ENCODE measurements at places on chromosomes 13 and 19.

GRCh38 chr13:73262862-73263627 lies 204.2 kb downstream of the KLF5 start:
- DNase-seq: no peak

DNA sequence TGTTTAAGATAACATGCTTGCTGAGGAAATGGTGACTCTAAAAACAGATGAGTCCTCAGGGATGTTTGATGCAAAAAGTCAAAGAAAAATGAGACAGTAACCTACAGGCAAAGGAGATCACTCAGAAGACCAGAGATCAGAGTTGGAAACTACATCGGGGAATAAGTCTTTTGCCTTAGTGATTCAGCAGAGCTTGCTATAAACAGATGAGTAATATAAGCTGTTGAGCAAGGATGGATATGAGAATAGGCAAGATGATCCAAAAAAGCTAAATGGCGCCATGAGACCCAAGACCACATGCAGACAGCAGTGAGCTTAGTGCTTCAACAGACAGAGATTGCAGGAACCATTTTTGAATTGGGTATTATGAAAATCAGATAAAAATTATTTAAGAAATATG lies 168.6 kb downstream of the POSTN start:
- no peak for DNase-seq

- DNase-seq: no peak
Measured at GRCh38 chr19:16890461-16891184, 1.8 kb downstream of the F2RL3 start.

GRCh38 chr13:26459276-26460131 lies 98.0 kb upstream of the WASF3 start:
- no peak for DNase-seq

GRCh38 chr19:11541238-11541637 lies 2.6 kb downstream of the CNN1 start:
- DNase-seq: no peak

DNA sequence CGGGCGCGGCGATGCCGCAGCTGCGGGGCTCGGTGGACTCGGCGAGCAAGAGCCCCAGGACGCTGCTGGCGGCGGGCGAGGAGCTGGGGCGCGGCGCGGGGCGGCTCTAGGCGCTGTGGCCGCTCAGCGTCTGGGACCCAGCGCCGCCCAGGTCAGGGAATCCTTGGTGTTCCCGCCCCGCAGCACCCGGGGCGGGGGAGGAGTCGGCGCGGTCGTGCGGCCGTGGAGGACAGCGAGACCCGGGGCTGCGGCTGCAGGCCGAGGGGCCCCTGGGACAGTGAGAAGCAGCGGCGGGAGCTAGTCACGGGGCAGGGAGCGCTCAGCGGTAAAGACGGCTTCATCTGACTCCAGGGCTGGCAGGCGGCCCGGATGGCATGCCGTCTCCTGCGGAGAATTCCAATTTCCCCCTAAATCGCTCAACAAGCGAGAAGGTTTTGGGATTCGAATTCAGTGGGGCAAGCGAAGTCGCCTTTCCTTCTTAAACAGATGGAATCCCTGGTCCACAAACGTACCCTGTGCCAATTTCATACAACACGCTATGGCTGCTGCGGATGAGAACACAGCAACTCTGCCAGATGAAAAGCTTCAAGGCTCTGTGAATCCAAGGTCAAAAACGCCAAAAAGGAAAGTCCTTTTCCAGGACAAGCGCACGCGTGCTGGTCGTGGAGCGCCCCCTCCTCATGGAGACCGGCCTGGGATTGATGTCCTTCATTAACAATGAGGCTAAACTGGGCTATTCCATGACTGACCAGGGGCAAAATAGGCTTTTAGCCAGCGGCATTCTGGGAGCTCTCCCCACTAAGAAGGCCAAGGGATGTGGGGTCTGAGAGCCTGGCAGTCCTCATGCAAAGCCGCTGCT lies 4.2 kb upstream of the ZSCAN4 start:
- peak; percentile 22 for DNase-seq

DNA sequence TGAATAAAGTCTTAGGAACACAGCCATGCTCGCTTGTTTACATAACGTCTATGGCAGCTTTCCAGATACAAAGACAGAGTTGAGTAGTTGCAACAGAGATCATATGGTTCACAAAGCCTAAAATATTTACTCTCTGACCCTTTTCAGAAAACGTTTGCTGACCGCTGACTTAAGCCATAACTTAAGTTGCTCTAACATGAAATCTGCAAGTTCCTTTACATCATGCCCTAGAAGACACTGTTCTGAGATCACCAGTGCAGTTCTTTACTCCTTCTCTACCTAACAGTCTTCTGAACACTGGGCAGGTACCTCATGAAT lies 166.4 kb downstream of the DCLK1 start:
- DNase-seq: no peak

DNA sequence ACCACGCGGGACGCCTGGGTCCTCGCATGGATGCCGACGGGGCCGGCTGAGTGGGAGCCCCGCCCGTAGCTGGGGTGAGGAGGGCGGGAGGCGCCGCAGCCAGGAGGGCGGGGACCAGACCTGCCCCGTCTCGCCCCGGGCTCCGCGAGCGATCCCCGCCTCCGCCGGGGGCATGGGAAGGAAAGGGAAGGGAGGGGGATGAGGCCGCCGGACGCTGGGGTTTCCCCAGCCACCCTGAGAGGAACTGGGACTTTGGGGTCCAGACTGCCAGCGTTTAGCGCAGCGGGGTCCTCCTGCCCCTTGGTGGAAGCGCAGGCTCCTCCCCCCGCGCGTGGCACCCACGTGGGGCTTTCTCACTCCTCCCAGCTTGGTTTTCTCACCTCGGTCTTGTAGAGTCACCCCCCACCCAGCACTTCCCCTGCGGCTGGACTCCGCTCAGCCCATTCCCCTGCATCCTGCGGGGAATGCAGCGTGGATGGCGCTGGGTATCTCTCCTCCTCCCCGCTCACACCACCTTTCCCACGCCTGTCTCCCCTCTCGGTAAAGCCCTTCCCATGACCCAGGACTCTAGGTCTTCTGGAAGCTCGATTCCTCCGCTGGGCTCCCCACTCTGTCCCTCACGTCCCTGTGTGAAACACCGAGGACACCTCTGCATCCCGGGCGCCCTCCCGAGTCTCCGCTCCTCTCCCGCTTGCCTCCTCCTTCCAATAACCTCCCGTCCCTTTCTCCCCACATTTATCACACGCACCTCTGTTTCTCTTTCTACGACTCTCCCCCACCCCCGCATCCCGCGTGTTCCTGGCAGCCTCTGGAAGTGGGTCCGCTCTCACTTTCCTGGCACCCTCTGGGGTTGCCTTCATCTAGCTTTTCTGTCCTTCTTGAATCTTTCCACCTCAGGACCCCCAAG lies 2.1 kb downstream of the TGFB1 start:
- DNase-seq: no peak

- no peak for DNase-seq
Measured at GRCh38 chr13:24050292-24050711, 110.2 kb upstream of the SPATA13 start.

DNA sequence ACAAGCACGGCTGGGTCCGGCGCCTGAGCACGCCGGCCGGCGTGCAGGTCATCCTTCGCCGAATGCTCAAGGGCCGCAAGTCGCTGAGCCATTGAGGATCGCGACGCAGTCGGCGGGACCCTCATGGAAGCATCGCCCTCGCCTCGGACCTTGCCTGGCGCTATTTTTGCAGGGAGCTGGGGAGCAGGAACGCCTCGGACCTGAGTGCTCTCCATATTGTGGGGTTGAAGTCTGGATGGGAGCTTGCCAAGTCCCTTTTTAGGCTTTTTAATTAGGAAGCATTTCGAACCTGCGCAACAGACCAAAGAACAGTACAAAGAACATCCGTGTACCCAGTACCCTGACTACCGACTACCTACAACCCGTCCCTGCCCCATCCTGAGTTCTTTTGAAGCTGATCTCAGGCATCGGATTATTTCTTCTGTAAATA lies 628 bp downstream of the MRPL34 start:
- no peak for DNase-seq

DNA sequence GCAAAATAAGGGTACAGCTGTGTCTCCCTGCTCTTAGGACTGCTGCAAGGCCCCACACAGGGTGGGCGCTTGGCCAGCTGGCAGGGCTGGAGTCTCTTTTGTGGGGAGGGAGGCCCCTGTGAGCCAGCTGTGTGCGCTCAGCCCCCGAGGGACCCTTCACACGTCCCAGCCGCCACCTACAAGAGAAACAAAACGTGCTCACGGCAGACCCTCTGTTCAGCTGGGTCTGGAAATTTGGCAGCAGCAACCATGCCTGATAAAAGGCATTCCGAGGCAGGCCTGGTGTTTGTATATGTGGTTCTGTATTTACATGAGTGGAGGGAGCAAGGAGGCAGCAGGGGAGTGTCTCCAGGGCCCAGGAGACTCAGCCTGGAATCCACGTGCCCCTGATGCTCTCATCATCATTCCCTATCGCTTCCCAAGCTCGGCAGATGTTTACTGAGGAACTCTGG lies 49.7 kb downstream of the CRTC1 start:
- DNase-seq: no peak

DNA sequence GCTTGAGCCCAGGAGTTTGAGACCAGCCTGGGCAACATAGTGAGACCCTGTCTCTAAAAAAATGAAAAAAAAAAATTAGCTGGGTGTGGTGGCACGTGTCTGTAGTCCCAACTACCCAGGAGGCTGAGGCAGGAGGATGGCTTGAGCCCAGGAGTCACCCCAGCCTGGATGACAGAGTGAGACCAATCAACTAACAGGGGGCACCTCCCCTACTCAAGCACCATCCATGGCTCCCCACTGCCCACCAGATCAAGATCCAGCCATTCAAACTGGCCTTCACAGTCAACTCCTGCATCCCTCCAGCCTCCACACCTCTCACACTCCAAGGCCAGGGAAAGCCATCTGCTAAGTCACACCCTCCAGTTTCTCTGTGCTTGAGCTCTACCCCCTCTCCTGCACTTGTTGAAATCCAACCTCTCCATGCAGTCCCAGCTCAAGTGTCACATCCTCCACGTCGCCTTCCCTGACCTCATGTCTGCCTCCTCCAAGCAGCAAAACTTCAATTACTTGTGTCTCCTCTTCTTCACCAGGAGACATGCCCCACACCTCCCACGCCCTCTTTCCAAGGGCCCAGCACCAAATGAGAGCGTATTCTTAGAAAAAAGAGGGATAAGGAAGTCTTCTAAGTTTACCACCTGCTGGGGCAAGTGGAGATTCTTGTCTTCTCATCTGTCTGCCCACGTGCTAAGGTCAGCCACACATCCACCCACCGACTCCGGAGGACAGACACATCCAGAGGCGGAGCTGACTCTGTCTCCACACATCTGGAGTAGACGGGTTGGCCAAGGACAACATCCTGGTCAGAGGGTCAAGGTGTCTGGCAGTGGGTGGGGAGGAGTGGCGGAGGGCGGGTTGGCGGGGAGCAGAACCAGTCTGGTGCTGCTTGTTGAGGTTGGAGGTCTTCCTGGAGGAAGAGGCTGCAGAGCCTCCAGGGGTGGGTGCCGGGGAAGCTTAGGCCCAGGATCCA lies 974 bp upstream of the CYP4F22 start:
- no peak for DNase-seq

DNA sequence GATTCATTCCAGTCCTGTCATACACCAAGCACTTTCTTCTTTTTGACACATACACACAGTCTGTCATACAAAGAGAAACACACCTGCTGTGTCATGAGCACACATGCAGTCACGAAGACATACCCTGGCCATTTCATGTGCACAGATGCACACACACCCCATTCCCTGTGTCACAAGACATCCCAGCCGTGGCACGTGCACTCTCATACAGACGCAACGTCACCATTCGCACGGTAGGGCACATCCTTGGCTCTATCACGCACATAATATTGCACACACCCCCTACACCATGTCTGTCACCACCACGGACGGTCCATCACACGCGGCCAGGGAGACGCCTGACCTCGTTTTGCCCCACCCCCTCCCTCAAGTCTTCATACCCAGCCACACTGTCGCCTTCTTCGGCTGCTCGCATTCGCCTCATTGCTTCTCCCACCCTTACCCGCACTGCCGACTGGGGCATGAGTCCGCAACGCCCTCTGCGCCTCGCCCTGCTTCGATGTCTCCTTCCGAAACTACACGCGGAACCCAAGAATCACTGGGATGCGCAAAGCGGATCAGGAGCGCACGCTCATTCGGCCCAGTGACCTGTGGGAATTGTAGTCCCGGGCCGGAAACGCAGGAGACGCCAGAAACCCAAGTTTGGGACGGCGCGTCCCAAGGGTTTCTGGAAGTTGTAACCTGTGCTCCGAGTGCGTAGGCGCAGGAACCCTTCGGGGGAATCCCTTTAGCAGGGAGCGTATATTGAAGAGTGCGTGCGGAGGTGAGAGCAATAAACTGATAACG lies 6.8 kb upstream of the ZNF283 start:
- peak; percentile 23 for DNase-seq

DNA sequence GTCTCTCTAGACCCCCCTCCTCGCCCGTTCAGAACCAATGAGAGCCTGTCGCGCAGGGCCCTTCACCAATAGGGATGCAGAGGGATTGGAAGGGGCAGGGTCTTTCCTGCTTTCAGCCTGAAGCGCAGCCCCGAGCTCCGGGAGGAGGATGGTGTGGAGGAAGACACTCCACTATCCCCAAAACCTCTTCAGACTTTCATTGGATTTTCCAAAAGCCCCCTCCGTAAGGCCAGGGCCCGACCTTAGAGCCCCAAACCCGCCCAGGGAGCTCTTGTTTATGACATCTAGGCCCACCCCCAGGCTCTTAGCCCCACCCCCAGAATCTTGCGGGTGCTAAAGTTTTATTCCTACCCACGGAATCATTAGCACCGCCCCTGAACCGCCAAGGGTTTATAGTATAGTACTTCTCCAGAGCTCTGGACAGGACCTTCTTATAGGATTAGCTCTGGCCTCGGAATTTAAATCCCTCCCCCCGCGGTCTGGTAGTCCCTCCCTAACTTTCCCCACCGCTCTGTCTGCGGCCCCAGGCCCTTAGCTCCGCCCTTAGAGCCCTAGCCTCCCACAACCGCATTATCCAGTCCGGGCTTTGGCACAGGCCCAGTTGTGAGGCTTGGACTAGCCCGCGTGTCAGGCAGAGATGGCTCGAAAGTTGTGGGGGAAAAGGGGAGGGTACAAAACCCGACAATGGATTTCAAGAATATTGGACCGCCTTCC lies 6.6 kb upstream of the EML2 start:
- no peak for DNase-seq

GRCh38 chr13:88800505-88800904 lies 1129.3 kb downstream of the SLITRK5 start:
- no peak for DNase-seq

DNA sequence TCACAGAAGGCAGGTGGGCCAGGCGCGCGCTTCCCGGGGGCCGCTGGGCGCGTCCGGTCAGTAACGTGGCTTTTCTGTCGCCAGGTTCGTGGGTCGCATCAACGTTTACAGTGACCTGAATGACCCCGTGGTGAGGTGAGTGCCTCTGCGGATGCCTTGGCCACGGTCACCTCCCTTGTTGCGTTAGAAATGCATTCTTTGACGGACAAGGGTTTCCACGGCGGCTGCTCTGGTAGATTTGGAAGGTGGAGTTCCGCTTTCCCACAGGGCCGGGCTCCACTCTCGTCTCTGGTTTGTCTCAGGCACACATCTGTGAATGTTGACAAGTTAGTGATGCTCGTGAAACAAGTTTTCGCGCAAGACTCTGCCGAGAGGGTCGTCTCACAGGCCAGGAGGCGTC lies 130.0 kb downstream of the ATP11A start:
- no peak for DNase-seq

GRCh38 chr19:48533770-48534169 lies 18.2 kb upstream of the SULT2B1 start:
- no peak for DNase-seq

GRCh38 chr13:34747507-34747906 lies 194.6 kb upstream of the NBEA start:
- DNase-seq: no peak

- DNase-seq: no peak
Measured at GRCh38 chr19:6999933-7000332, 21.3 kb downstream of the MBD3L2B start.

GRCh38 chr13:102020611-102021216 lies 381.1 kb downstream of the FGF14 start:
- no peak for DNase-seq
